ENCODE measurements at places on chromosomes 7 and 10.

DNA sequence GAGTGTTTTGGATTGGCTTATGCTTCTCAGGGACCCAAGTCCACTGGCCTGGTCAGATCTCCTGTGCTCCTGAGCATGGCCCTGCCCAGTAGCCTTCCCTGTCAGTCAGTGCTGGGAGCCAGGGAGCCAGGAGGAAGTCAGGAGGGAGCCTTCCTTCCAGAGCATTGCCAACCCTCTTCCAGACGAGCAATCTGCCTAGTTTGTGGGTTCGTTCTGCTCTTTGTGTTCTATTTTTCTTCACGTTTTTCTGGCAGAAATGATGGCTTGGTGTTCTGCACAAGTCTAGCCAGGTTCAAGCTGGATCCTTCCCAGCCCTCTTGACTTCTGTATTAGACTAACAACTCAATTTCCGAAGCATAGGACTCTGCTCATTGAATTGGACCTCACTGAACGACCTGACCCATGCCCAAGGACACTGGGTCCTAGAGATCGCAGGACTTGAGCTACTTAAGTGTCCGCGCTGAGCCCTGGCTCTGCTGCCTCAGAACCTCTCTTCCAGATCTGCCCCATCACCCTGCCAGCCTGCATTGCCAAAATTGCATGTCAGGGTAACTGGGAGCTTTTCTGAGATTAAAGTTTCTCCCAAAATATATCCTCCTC is 76.2 kb upstream of the MPP7 start:
- no peak for DNase-seq

- DNase-seq, result no peak
These were observed 262.8 kb downstream of the ZEB1 start for GRCh38 chr10:31581741-31582323.

- DNase-seq, result no peak
These were observed 642.0 kb downstream of the SDK1 start for GRCh38 chr7:3942816-3943745.

- no peak for DNase-seq
These were observed 81.6 kb downstream of the SFMBT2 start for GRCh38 chr10:7329219-7329618.

GRCh38 chr7:74684921-74685320 is 27.4 kb downstream of the GTF2I start:
- DNase-seq, result no peak

GRCh38 chr7:88140947-88141346 is 78.9 kb downstream of the SRI start:
- no peak for DNase-seq

DNA sequence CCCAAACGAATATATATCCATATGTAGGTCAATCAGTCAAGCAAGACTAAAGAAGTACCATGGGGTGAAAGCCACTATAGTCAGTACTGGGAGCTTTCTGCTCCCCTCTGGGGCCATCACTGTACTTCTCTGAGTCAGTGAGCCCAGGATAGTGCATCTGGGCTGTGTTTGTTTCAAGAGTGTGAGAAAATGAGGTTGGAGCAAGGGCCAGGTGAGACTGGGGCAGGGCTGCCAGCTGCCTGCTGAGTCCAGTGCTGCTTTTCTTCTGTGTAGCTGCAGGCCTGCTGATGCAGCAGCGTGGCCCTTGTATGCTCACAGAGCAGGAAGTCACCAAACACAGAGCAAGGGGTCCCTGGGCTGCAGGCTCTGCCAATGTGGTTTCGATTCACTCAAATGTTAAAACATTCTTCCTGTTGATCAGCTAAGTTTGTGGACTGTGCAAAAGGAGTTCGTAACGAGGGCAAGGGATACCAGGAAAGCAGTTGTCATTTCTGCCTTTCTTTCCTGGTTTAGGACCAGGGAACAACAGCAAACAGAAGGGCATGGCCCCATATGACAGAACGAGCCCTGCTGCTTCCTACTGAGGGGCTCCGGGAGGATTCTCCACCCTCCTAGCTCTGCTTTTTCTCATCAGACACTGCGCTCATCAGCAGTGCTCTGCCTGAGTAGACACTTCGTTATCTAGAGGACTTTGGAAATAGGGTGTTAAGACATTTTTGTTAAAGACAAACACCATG is 65.4 kb upstream of the TNS3 start:
- no peak for DNase-seq

DNA sequence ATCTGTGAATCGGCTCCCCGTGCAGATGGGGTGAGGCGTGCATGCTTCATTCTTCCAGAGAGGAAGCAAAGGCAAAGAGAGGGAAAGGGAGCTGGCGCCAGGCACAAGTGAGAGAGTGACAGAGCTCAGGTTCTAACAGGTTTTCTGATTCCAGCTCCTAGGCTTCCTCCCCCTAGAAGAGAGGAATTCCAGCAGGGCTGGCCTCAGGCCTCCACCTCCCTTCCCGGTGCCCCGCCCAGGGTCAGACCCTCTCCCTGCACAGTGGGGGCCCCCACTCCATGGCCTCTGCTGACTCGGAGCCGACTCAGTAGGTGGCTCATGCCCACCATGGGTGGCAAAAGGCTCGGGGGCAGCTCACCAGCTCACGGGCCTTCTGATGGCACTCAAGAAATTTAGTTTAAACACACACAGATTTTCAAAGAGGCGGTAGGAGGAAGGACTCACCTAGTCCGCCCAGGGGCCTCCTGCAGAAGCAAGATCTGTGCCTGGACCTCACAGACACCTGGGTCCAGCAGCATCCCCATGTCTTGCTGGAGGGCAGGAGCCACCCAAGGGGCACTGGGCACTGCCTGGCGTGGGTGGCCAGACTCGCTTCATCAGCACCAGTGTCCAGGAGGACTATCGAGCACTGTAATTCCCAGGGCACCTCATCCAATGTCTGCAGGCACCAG is 183.5 kb downstream of the MAD1L1 start:
- no peak for DNase-seq

GRCh38 chr10:119737823-119738222 is 12.0 kb downstream of the INPP5F start:
- DNase-seq, result no peak

- DNase-seq, result no peak
These were observed 26.4 kb downstream of the KIF11 start for GRCh38 chr10:92619368-92619767.

DNA sequence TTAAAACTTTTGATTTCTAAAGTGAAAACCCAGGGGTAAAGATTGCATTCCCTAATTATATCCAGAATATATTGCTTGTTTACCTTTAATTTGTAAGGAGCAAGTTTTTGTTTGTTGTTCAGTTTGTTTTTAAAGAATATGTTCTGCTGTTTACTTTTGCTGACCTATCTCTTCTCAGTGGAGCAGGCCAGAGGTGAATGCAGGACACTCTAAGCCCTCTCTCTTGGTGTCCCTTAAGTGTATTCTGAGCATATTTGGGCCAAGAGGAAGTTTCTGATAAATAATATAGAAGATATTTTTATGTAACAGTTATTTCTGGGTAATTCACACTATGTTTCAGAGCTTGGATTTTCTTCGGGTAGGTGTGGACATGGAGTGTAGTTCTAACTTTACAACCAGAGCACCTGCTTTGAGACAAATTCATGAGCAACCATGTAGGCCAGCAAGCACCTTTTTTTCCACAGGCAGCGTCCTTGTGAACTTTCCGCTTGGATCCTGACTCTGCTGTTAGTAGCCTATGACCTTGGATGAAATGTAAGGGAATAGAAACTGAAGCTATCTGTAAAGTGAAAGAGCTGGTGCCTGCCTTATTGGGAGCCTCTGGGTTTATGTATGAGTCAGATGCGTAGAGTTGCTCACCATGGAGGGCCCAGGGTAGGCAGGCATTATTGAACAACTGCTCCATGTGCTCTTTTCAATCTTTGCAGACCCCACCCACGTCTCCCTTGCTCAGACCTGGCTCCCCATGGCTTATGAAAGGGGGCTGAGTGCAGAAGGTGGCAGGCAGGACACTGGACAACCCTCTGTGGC is 16.1 kb downstream of the OGDH start:
- no peak for DNase-seq

DNA sequence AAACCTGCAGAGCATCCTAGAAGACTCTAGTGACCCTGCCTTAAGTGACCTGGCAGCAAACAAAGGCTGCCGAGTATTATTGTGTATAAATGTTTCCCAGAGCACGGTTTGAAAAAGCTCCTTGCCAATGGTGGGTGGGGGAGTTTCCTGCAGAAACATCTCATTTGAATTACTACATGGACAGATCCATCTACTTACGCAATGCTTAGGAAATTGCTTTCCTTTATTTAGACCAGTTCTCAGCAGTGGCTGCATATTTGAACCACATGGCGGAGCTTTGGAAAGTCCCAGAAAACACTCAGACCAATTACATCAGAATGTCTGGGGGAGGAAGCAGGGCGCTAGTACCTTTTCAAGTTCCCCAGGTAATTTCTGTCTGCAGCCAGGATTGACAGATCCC is 560.9 kb downstream of the SDK1 start:
- no peak for DNase-seq

- DNase-seq, result no peak
These were observed 33.6 kb upstream of the AKR1E2 start for GRCh38 chr10:4792381-4792780.

DNA sequence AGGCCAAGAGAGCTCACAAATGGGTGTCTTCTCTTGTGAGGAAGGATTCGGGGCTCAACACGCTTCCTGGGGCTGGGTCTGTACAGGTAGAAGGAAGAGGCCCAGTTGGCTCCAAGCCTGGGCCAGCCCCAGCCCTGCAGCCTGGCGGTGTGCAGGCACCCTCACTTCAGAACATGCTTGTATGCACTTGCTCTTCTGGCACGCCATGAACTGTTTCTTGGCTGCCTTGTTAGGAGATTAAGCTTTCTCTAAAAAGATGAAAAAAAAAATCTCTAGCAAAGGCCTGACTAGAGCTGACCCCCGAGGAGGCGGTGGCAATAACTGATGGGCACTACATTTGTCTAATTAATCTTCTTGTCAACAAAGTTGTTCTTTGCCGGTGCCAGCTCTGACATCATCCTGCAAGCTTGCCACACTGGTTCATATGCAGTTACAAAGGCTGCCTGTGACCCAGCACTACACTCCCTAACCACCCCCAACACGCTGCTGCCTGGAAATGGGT is 94.7 kb downstream of the WDR11 start:
- DNase-seq, result no peak

GRCh38 chr10:7817576-7817975 is 729 bp upstream of the TAF3 start:
- no peak for DNase-seq

DNA sequence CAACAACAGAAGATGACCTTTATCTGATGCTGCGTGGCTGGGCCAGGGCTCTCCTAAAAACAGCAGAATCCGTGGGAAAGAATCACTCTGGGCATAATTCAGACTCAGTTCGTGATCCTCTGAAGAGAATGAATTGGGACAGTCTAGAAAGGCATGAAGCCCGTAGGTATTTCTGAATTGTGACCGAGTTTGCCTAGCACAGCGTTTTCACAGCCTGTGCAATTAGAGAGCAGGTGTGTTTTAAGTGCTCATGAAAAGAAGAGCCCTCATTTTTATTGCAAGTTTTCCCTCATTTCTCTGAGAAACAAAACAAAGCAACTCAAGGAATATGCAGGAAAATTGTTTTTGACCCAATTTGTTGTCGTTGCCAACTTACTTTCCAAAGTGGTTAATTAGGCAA is 366.2 kb downstream of the WDR11 start:
- DNase-seq, result no peak

- DNase-seq, result no peak
These were observed 1.2 kb upstream of the LSM8 start for GRCh38 chr7:118182593-118183427.

DNA sequence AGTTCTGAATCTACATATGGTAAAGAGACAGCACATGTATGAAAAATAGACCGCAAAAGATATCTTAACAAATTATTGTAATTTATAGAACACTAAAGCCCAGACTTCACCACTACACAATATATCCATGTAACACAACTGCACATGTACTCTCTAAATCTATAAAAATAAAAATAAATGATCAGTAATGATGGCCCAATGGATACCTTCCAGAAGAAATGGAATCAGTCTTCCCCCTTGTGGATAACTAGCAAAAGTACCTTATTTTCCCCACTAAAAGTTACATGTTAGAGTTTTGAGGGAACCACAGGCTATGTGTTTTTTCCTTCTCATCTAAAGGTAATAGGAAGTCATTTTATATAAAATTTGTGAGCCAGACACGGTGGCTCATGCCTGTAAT is 25.7 kb downstream of the C7orf25 start:
- no peak for DNase-seq

- DNase-seq, result no peak
These were observed 158.6 kb downstream of the ADAM12 start for GRCh38 chr10:126229686-126230085.

DNA sequence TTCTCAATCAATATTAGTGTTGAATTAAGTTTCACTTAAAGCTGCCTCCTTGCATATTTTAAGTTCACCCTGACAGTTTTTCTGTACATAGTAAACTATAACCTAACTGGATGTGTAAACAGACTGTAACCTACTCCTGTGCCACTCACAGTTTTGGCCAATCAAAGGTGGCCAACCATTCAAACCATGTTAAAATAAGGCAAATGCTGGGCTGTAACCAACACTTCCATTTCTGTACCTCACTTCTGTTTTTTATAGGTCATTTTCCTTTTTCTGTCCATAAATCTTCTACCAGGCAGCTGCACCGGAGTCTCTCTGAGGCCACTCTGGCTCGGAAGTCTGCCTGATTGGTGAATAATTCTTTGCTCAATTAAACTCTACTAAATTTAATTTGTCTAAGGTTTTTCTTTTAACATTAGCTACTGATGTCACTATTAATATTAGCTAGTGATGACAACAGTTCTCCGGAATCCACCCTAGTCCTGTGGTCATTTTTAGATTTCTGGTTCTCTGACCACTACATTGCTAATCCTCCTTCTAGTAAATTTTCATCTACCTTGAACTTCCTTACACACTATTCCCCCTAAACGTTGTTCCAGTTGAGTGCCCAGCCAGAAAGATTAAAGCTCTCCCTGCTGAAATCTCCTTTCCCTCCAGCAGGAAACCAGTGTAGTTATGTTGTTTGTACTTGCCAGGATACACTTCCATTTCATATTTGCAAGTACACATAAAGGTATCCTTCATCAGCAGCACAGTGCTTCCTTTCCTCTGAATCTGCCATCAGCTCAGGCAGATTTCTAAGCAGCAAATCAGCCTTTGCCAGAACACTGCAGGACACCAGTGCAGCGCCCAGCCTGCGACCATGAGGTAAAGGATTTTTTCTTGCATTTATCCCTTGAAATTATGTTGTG is 18.6 kb upstream of the IFIT2 start:
- DNase-seq, result no peak

GRCh38 chr10:19730167-19730906 is 85.9 kb upstream of the PLXDC2 start:
- no peak for DNase-seq

GRCh38 chr7:538764-539685 is 19.4 kb upstream of the PDGFA start:
- DNase-seq, result no peak

Measured in activated effector memory CD4-positive, alpha-beta T cell treated with Interleukin-2 at 50 U/mL for 16 hours (primary cell).